ENCODE measurements at places on chromosomes 6 and 20.

GRCh38 chr6:129908356-129908755 is 47.2 kb upstream of the TMEM244 start:
- no peak for DNase-seq

DNA sequence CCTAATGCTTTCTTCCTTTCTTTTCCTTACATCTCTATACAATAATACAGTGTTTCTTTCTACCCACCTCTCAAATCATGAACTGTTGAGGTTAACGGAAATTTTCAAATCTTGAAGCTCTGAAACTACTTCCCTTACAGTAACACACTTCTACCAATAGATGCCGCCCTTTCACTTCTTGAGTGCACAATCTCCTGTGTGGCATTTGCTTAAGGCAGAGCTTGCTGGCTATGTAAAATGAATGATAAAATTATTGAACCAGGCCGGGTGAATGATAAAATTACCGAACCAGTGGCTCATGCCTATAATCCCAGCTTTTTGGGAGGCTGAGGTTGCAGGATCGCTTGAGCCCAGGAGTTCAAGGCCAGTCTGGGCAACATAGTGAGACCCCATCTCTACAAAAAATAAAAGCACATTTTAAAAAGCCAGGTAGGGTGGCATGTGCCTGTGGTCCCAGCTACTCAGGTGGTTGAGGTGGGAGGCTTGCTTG is 56.8 kb downstream of the KCNS1 start:
- DNase-seq: no peak

GRCh38 chr20:14820771-14821170 is 483.4 kb upstream of the FLRT3 start:
- DNase-seq: no peak

DNA sequence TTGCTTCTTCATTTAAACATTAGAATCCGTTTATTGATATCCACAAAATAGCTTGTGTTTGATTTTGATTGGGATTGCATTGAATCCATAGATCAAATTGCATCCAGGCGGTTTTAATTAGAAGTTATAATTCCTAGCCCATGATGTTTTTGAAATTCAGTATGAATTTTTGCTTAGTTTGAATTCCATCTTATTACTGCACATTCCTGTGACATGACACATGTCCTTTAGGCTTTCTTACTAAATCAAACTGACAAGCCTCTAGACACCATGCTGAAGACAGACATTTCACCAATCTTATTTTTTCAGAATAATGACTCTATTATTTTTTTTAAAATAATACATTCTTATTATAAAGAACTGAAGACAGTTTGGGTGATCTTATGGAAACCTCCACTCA is 21.4 kb upstream of the PI16 start:
- DNase-seq: no peak

Measured in activated B cell treated with CpG ODN at 0.5 μM for 24 hours (primary cell).